Activated naive CD8-positive, alpha-beta T cell treated with anti-CD3 and anti-CD28 coated beads, Interleukin-2, amount 50 U/mL, for 24 hours (primary cell): ENCODE measurements at places on chromosomes 7 and 10.

- no peak for DNase-seq
These were observed 11.4 kb upstream of the PTER start for GRCh38 chr10:16425449-16425848.

DNA sequence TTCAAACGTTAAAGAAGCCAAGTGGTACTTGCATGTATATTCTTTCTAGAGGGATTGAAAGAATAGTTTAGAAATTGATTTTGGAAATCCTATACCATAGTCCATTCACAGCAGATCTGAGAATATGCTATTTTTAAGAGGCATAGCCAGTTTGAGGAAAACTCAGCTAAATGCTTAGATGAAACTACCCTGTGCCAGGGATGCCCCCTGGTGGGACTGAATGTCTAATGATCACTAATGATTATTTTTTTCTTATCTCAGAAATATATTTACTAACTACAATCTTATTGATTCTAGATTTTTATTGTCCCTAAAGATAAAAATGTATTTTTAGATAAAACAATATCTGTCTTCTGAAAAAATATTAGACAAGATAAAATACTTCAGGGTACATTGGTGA, 844.9 kb upstream of the PHF14 start:
- no peak for DNase-seq

- no peak for DNase-seq
These were observed 109.6 kb downstream of the KIF20B start for GRCh38 chr10:89810908-89811525.

DNA sequence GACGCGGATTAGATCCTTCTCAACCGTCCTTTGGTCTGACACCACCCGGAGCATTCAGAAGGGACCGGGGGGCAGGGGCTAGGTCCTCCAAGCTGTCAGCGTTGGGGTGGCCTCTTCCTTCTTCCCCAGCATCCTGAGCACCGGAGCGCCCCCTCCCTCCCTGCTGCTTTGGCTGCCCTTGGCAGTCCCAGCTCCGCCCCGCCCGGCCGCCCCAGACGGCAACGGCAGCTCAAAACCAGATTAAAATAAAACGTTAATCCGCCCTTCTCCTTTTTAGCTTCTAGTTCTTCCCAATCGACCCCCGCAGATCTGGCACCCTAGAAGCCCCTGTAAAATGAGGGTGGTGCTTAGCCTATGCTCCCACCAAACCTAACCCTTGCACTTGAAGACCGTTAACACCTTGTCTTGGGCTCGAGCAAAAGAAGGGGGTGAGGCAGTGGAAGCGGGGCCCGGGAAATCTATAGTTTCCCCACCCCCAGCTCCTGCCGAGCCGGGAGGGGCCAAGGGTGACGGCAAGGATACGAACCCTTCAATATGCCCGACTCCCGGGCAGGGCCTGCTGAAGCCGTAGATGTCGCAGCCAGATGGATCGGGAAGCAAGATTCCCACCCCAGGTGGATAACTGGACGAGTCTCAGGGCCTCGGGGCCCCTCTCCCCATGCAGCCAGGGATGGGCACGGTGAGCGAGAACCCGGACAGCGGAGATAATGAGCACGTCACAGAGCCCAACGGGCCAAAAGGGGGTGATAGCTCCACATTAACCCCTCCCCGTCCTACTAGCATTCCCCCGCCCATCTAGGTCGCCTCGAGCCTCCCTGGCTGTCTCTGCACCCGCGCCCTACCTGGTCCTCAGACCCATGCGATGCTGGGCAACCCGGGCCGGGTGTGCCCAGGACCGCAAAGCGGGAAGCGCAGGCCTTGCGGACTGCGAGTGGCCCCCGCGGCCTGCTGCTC, 169.7 kb downstream of the NRF1 start:
- DNase-seq = peak; percentile 33

GRCh38 chr10:89645742-89646172, 715 bp upstream of the PANK1 start:
- DNase-seq = no peak

DNA sequence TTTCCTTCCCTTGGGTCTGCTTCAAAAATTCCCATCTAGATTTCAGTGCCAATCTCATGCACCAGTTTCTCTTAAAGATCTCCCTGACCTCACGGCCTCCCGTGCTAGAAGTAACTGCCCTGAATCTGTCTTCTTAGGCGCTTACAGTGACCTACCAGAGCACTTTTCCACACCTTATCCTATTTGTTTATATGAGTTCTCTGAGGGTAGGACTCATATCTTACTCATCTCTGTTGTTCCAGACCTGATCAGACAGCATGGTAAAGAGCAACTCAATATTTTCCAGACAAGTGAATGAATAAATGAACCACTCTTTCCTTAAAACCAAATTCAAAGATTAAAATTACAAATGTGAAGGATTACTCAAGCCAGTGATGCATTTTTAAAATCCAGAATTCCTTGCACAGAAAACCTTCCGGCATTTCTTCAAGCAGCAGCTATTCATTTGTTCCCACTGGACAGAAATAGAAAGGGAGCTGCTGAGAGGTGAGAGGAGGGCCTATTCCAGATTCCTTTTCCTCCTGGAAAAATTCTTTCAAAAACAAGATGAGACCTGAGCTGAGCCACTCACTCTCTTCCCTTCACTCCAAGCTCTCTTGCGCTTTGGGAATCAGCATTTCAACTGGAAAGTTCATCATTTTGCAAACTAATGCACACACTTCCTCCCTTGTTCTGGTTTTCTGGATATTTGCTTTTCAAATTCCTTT, 94.6 kb downstream of the ELMO1 start:
- DNase-seq = no peak

- peak; percentile 4 for DNase-seq
These were observed 77.3 kb downstream of the CDC14C start for GRCh38 chr7:49001610-49002033.

DNA sequence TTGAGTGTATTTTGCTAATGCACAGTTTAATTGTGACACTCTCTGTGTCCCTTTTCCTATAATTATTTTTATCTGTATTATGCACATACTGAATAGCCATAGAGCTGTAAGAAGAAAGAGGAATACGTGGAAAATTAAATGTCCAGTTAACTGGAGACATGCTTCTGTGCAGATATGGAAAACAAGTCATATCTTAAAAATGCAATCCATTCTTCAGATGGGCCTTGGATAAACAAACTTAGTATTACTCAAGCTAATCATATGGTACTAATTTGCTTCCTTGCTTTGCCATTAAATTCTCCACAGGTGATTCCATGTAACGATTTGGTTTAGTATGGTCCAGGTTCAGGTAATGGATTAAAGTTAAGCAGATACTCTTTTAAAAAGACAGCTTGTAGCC, 201.2 kb upstream of the CELF2 start:
- no peak for DNase-seq

- DNase-seq = no peak
These were observed 128.0 kb downstream of the NXPH1 start for GRCh38 chr7:8561449-8561848.

DNA sequence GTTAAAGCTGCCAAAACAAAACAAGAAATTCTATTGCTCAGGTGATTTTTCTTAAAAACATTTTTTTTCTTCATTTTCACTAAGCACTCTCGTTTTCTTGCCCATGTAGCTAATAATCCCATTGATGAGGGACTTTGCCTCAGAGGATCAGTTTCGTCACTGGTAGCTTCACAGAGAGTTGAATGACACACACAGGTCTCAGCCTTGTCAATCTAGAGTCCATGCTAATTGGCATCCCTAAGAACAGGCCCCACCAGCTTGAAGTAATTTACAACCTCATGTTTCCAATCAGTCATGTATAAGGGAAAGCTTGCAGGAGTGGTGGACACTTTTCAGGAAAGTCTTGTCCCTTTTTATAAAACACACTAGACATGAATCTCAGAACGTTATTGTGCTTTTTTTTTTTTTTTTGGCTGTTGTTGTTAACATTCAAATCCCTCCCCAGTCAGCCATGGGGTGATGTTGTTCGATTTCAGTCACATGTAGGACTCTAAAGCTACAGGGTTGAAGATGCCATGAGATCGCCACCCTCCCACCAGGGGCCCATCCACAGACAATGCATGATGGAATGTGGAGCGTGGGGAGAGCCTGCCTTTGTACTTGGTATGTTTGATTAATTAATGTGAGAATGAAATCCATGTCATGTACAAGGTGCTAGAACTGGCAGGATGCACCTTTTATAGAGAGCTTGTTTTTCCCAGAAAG, 232.4 kb upstream of the FZD8 start:
- no peak for DNase-seq

- no peak for DNase-seq
These were observed 612 bp downstream of the KCP start for GRCh38 chr7:128909625-128910568.

DNA sequence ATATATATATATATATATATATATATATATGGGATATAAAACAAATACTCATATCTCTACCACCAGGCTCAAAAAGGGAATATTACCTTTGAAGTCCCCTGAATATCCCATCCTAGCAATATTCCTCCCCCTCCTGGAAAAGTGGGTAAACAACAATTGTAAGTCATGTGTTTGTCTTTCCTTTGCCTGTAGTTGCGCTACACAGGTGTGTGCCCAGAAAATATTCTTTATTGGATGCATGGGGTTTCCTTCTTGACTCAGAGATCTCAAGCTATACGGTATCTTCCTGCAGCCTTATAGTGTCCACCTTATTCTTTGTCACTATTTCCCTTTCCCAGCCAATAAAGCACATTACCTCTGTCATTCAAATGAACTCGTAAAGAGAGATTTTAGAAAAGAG, 54.2 kb downstream of the MET start:
- no peak for DNase-seq

- DNase-seq = no peak
These were observed 63.8 kb downstream of the PARD3 start for GRCh38 chr10:34751272-34751671.

DNA sequence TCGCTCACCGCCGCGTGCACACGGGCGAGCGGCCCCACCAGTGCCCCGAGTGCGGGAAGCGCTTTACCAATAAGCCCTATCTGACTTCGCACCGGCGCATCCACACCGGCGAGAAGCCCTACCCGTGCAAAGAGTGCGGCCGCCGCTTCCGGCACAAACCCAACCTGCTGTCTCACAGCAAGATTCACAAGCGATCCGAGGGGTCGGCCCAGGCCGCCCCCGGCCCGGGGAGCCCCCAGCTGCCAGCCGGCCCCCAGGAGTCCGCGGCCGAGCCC, 3.3 kb downstream of the REPIN1 start:
- no peak for DNase-seq

DNA sequence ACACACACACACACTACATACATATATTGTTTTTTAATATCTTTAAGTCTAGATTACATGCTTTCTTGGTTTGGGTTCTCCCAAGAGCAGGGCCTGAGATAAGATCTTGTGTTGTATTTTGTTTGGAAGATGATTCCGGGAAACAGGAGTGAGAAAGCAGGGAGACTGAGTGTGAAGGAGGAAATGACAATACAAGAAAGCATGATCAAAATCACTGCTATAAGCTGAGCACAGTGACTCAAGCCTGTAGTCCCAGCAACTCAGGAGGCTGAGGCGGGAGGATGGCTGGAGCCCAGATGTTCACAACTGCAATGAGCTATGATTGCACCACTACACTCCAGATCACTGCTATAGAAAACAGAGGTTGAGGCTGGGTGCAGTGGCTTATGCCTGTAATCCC, 267.6 kb downstream of the SKIDA1 start:
- DNase-seq = no peak

DNA sequence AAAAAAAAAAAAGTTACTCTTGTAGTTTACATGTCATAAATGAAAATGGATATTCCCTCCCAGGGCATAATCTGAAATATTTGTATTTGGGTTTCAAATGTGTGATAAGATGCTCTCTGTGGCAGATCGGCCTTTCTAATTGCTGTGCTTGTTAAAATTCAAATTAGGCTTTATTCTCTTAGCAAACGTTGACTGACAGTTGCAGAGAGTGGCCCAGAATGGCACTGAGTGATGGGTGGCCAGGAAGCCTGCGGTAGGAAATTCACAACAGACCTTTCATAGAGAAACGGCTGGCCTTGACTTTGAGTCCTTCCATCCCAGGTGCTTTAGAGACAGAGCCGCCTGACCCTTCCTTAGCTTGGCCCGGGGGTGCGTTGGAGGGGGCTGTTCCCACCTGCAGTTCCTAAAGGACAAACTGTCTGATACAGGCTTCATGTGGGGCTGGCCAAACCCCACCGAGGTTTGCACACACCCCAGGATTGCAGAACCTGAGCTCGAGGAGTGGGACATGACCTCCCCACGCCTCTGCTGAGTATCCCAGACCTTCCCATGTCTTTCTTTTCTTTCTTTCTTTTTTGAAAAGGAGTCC, 152.7 kb downstream of the CUX1 start:
- no peak for DNase-seq

DNA sequence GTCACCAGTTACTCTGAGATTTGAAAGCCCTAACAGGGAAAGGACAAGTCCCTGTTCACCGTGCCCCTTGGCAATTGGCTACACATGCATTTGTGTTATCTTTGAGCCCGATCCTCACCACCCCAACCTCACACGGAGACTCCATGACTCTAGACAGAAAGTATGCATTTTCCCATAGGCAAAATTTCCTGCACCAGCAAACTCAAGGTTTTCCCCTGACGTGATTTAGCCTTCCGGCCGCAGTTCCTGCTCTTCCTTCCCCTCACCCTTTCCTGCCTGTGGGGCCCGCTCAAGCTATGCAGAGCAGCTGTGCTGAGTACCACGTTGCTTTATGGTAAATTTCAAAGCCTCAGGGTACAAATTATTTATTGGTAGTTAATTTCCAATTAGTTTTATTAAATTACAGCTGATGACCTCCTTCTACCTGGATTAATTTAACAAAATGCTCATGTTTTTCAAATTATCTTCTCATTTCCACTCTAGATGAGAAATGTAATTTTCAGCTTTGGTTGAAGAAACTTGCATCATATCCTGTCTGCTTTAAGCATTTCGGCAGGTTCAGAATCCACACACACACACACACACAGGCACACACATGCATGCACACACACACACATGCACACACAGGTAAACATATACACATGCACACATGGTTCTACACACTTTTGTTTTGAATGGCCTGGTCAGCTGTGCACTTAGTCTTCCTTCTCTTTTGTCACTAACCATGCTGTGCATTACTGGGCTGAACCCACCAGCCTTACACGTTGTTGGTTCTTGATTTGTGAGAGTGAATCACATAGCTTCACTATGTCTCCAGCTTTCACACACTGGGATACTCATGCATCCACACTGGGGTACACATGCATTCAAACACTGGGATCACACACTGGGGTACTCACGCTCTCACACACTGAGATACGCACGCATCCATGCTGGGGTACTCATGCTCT, 283.1 kb upstream of the PITRM1 start:
- DNase-seq = no peak

DNA sequence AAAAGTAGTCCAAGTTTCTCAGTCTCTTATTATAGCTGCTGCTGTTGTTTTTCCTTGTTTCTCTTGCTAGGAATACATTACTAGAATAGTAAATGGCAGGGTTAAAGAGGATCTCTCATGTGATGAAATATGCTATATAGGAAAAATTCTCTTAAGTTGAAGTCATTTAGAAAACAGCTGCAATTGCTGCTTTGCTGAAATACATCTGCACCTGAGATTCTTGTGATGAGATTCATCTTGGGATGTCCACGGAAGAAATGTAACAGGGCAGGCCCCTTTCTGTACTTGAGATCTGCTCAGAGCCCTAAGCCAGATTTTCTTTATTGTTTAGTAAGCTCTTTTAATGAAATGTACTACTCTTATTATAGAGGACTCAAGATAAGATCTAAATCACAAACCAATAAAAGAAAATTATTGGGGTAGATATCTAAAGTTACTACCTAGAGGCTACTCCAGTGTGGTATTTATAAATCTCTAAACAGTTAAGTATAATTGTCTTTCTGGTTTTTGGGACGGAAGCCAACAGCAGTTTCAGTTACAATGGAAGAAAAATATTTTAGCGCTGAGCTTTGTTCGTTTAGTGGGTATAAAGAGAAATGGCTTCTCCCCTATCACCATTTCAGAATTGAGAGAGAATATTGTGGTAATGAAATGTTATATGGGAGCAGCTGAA, 701.5 kb downstream of the KCNMA1 start:
- no peak for DNase-seq

- DNase-seq = no peak
These were observed 119.1 kb downstream of the PFKFB3 start for GRCh38 chr10:6321880-6322279.
